HuH-7 (cell line): ENCODE measurements at places on chromosomes 7 and 10.

DNA sequence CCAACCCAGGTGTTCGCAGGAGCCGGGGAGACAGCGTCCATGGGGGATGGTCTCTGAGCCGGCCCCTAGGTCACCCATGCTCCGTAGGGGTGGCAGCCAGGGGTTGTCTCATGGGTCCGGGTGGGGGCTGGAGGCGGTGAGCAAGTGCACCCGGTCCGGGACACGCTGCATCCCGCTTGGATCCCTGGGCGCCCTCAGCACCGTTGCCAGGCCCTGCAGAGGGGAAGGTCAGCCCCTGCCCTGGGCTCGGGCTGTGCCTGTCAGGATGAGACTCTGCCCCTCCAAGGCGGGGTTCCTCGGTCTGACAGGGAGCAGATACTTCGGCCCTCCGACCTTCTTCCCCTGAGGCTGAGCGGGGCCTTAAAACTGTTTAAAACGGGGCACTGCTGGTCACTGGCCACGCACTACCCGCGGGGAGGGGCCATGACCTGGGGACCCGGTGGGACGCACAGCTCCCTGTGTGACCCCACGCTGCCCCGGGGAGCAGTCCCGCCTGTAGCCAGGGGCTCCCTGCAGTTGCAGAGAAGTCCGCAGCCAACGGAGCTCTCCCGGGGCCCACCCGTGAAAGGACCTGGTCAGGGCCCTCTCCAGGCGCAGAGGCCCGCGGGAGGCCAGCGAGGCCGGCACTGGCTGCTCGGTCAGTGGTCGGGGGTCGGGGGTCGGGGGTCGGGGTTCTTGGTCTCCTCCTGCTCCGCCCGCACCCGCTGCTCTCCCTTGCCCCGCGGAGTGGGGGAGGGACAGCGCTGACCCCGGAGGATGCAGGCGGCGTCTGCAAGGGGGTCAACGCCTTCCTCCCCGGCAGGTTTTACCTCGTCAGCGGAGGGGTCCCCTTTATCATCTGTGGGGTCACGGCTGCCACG, 33.4 kb upstream of the KNDC1 start:
- no peak for DNase-seq

DNA sequence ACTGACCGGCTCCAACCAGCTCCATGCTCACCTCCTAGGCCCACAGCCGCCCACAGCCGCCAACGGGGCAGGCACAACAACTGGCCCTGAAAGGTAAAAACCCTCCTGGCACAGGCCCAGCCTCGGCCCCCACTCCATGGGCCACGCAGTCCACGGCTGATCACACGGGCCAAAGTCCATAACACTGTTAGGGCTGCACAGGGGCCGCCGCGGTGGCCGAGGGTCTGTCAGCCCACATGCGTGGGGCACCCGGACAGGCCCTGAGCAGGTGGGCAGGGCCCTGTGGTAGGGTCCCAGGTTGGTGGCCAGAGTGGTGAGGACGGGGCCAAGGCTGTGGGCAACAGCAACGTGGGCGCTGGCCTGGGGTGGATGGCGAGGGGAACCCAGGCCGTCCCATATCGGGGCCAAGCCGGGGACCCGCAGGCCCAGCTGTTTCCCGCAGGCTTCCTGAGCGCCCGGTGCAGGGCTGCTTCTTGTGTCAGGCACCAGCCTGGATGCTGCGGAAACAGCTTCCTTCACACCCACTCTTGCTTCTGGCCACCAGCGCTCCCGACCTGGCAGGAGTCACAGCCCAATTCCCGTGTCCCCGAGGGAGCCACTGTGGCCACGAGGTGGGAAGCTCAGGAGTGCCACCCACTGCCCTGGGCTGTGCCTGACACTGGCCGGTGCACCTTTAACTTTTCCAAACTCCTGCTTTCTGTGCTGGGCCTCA, 29.2 kb downstream of the CYP2W1 start:
- no peak for DNase-seq

DNA sequence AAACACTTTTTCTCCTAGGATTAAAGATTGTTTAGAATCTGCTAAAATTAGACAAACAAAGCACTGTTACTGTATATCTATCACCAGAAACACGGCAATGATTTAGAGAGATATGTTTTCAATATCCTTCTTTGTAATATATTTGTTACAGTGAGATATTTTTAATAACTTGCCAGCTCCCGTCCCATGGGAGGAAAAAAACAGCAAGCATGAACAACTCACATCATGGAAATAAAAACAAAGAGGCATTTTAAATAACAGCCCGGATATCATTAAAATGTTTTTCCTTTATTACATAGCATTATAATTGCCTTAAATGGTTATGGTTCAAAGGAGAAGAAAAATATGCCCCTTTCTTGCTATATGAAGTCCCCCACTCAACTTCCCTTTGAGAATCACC, 272.1 kb downstream of the BMPER start:
- DNase-seq, result no peak

DNA sequence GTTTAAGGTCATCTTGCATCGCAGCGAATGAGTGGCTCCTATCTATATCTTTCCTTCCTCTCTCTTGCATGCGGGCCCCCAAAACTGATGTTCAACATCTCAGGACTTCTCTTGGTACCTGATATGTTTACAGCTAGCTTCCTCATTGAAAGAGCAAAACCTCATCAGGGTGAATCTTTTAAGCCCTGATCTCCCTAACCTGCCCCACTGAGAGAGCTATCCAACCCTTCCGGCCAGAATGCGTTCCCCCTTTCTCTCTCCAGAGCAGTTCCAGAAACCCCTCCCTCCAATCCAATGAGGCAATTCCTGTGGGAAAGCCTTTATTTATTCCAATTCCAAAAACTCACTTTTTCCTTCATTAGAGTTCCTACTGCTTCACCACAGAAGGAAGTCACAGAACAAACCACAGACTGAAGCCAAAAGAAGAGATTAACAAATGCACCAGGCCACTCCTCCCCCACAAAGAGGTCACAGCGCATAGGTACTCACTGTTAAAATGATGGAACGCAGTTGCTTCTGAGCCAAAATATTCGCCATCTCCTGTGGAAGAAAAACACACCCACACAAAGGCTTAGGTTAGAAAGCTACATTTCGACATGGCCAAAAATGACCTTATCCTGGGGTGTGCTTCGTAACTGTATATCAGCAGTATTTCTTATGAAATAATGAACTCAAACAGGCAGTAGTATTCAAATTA, 232.4 kb downstream of the ELMO1 start:
- no peak for DNase-seq

DNA sequence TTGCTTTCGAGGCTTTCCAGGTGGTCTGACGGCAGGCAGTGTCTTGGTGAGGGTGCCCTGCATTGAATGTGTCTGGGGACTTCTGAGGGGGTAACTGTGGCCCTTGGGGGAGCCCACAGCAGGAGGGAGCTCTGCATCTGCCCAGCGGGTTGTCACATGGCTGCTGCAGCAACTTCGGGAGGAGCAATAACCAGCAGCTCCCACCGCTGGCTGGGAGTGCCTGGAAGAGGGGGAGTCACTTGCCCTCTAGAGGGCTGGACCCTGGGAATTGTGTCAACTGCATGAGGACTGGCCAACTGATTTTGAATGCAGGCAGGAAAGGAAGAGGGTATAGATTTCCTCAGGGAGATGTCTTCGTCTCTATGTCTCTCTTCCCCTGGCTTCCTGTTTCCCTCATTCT, 26.4 kb downstream of the C10orf120 start:
- no peak for DNase-seq

DNA sequence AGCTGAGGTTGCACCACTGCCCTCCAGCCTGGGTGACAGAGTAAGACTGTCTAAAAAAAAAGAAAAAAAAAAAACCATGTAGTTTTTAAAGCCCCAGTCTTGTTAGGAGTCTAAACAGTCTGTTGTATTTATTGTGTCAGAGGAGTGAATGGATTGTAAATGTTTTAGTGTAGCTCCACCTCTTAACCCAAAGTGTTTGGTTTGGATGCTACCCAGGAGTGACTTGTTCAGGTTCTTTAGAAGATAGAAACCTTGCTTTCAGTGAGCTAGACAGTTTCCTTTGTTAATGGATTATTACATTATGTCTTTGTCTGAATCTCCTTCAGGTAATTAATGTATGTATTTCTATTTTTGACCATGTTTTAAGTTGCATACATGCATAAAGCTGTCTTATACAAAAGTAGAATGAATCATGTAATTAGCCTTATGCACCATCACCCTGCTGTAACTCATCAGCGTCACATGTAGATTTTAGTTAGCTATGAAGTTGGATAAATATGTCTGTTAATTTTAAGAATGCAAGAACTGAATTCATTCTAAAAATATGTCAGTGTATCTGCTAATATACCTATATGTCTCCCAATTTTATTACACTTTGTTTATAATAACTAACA, 97.7 kb downstream of the TAF3 start:
- DNase-seq, result no peak

- no peak for DNase-seq
Observed at GRCh38 chr7:81674431-81674830, 95.4 kb downstream of the HGF start.

DNA sequence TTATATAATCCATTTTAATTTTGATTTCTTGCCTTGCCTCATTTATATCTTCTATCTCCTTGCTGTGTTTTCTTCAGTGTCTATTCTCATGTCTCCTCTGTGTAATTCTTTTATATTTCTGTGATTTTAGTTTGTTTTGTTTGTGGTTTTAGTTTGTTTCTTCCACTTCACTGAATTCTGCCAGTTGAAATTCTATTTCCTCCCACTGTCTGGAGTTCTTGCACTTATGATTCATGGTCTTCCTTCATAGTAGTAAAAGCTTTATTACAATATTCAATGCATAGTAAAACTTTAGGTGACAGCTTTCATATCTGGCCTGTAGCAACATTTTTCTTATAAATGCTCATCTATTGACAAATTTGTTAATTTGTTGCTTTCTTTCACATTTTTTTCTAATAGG, 113.3 kb downstream of the MAGI2 start:
- no peak for DNase-seq

GRCh38 chr10:80535671-80536360, 1.9 kb upstream of the SH2D4B start:
- no peak for DNase-seq

DNA sequence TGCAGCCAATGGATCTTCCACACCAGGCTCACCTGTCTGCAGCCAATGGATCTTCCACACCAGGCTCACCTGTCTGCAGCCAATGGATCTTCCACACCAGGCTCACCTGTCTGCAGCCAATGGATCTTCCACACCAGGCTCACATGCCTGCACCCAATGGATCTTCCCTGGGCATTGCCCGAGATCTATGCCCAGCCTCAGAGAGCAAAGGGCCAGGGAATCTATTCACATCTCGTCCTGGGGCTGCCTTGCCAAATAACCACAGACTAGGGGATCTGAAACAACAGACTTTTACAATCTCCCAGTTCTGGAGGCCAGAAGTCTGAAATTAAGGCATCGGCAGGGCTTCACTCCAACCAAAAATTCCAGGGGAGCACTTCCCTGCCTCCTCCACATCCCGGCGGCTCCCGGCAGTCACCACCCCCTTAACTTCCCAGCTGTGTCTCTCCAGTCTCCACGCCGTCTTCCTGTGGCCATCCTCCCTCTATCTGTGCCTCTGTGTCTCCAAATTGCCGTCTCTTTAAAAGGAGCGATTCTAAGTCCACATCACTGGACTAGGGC, 92.4 kb upstream of the PPP2R2D start:
- no peak for DNase-seq

GRCh38 chr7:81684033-81684432, 85.8 kb downstream of the HGF start:
- DNase-seq, result no peak

DNA sequence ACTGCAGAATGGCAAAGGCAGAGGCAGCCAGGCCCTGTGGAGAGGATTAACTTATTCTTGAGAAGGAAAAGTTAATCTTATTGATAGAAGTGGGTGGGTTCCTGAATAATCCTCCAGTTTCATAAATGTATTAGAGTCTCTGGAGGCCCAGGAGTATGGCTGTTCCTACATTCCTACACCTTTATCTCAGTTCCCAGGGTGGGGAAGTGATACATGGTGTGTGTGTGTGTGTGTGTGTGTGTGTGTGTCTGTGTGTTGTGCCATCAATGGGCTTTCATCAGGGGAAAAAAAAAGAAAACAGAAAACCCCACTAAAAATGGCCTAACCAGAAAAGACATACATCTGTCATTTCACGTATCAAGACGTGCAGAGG, 22.0 kb upstream of the GSDME start:
- no peak for DNase-seq

GRCh38 chr10:121919666-121920065, 8.2 kb downstream of the ATE1 start:
- no peak for DNase-seq

- DNase-seq, result no peak
Observed at GRCh38 chr7:92402920-92403759, 44.1 kb upstream of the GATAD1 start.

- DNase-seq, result no peak
Observed at GRCh38 chr10:121268863-121269432, 329.3 kb downstream of the FGFR2 start.

- DNase-seq, result no peak
Observed at GRCh38 chr7:30912986-30913811, 1.5 kb downstream of the AQP1 start.

DNA sequence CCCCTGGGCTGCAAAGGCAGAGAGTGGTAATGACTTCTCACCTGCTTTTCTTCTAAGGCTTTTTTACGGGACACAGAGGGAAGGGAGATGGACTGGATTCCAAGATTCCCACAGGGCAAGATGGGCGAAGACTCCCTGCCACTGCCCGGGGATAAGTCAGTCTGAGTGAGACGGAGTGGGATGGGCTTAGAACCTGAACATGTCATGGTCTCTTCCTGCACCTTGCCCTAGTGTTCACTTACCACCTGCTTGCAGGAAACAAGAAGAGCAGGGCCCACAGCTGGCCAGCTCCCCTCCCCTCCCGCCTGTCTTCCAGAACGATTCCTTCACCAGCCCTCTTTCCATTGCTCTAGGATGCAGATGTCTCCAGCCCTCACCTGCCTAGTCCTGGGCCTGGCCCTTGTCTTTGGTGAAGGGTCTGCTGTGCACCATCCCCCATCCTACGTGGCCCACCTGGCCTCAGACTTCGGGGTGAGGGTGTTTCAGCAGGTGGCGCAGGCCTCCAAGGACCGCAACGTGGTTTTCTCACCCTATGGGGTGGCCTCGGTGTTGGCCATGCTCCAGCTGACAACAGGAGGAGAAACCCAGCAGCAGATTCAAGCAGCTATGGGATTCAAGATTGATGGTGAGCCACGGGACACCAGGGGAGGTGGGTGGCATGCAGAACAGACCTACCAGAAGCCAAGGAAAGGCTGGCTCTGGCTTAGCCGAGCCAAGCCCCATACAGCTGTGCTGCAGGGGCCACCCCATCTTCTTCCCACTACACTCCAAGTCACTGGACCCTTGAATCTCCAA, 1.3 kb downstream of the SERPINE1 start:
- DNase-seq, result no peak

- peak; percentile 44 for DNase-seq
Observed at GRCh38 chr7:112129655-112130323, 76.4 kb downstream of the DOCK4 start.

GRCh38 chr7:16559497-16560179, 33.0 kb downstream of the LRRC72 start:
- DNase-seq, result no peak

GRCh38 chr10:14556285-14556956, 218.3 kb downstream of the FAM107B start:
- DNase-seq, result peak; percentile 48

DNA sequence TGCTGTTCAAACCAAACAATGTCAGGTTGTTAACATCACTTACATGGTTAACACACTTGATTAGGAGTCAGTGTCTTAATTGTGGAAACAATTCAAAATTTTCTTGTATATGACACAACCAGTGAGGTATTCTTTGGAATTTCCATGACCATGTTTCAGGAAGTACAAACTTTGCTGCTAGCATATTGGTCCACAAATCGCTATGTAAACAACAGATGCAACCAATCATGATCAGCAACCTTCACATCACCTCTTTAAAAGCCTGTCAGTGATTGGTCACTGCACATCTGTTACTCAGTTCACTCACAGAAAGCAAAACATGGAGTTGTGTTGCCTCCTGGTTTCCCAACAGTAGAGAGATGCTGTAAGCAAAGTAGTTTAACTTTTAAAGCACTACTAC, 108.9 kb upstream of the FAM3C start:
- DNase-seq, result no peak
